NCI-H2171 (cell line): ENCODE measurements at places on chromosomes 16 and 17.

DNA sequence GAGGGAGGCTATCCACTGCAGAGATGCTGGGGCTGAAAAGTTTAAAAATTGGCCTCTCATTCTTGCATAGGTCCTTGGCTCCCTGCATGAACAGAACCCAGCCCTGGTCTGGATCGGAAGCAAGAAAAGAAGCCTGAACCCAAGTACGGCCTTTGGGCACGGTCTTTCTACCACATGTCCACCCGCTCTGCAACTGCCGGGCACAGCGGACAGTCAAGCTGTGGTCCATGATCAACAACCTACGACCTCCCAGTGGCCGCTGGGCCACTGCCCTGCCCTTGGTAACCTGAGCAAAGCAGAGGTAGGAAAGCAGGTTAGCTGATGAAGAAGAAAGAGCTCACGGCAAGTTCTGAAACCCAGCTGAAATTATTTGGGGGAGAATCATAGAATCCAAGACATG lies 3.6 kb downstream of the ABCC12 start:
- no peak for DNase-seq

GRCh38 chr17:17304521-17304985 lies 1.4 kb downstream of the NT5M start:
- DNase-seq: no peak

DNA sequence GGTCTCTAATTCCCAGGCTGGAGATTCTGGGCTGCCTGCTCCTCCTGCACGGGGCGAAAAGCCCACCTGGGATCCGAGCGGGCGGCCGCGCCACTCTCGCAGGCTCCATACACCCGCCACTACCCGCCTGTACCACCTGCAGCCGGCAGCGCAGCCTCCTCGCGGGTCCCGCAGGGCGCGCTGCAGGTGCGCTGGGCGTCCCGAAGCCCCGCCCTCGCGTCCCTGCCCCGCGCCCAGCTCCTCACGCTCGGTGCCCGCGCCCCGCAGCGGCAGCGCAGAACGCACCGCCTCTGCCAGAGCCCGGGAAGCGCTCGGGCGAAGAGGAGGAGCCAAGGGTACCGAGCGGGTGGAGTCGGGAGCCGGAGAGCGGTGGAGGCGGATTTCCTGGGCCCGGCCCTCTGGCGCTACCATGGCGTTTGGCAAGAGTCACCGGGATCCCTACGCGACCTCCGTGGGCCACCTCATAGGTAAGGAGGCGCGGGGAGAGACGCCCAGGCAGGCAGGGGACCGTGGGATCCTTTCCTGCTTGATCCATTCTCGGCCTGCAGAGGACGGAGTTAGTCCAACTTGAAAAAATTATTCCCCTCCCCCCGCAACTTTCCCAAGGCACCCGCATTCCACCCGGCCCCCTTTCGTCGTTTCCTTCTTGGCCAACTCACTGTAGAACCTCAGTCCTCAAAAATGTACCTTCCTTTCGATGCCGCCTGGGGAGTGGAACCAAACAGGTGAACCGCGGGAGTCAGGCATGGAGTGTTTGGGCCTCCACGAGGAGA lies at the start of gene TOM1L1:
Gene TOM1L1 (plus strand): TSS at position 396 of the 773 bp plus-strand sequence. CDS start 14 bp downstream, at position 410.
- DNase-seq: peak; percentile 91

- no peak for DNase-seq
These were observed 29.3 kb downstream of the DYNLRB2 start for GRCh38 chr16:80570106-80570478.

- DNase-seq: no peak
These were observed 2.4 kb downstream of the KCNJ12 start for GRCh38 chr17:21378553-21378952.

- no peak for DNase-seq
These were observed 3.0 kb upstream of the UBB start for GRCh38 chr17:16377941-16378341.

DNA sequence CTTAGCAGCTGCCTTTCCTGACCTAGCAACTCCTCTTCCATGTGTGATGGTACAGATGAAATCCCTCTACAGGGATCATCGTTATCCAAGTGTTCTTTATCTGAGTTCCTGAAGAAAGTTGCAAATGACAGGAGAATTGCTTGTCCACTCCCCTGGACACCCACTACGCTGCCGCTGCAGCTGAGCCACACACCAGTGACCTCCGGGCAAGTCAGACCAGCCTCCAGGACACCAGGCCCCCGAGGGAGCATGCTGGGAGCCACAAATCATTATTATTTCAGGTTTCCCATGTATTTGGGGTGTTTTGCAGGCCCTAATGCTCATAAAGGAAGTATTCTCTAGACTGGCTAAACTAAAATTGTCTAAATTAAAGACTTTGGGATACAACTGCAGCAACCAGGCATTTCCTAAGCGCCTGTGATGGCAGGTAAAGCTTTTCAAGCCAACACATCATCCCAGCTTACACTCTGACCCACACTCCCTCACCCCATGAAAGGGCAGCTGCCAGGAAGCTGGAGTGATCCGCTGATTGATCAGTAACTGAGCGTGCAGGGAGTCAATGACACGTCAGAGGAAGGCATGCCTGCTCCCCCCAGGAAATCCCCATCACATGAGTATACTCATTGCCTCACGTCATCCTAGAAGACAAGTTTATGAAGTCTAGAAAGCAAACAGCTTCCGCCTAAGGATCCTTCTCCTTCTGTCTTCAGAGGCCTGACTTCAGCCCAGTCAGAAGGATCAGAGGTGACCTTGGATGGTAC lies 14.4 kb downstream of the FA2H start:
- DNase-seq: no peak

DNA sequence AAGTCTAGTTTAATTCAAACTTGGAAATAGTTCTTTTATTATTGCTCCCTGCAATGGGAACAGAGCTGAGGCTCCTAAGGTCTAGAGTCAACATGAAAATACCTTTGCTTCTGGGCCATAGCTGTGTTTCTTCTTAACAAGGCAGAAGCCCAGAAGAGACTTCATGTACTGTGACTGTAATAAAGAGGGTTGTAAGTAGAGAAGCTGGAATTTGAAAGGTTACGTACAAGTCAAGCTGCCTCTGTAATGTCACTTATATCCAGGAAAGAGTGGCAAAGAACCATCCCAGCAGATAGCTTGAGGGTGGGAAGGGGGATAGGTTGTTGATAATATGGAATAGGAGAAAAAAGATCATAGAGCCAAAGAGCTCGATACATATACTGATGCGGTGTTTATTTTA lies 248.6 kb downstream of the WWOX start:
- DNase-seq: no peak

DNA sequence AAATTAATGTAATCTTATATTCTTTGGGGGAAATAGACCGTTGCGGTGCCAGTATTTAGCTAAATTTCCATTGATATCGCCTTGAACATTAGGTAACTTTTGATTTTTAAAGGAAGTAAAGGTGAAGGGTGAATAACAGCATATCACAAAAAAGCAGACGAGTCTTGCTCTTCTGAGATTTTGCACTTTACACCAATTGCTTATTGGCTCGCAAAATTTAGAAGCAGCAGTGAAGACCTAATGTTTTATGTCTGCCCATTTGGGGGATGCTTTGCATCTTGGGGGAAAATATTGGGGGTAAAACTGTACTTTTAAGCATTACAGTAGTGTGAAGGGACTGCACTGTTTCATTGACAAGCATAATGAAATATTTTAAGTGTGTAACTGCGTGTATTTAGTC lies 934 bp downstream of the MAP2K6 start:
- no peak for DNase-seq

DNA sequence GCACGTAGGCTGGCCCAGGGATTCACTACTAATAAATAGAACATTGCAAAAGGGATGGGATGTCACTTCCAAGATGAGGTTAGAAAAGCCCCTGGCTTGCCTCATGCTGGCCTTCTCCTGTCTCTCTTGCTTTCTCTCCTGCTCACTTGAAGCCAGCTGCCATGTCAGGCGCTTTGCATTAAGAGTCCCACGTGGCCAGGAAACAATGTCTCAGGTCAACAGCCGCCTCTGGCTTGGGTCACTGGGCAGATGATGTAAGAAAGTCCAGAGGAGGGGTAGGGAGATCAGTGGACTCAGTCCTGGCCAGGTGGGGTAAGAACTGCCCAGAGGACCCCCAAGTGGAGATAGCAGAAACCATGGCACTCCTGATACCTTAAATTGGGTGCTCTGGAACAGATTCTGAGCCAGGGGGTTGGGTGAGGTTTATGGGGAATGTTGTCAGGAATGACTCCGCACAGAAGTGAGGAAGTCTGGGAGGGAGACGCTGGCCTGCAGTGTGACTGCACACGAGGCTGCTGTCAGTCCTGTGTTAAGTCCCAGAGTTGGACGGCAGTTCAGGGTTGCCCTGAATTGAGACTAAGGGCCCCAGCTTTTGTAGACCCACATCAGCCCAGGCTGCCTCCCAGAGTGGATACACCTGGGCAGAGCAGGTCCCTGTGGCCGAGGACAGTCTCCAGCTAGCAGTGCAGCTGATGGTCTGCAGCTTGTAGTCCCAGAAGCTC lies 17.7 kb downstream of the C16orf82 start:
- no peak for DNase-seq

- no peak for DNase-seq
These were observed 152.9 kb upstream of the MYOCD start for GRCh38 chr17:12512694-12513355.

DNA sequence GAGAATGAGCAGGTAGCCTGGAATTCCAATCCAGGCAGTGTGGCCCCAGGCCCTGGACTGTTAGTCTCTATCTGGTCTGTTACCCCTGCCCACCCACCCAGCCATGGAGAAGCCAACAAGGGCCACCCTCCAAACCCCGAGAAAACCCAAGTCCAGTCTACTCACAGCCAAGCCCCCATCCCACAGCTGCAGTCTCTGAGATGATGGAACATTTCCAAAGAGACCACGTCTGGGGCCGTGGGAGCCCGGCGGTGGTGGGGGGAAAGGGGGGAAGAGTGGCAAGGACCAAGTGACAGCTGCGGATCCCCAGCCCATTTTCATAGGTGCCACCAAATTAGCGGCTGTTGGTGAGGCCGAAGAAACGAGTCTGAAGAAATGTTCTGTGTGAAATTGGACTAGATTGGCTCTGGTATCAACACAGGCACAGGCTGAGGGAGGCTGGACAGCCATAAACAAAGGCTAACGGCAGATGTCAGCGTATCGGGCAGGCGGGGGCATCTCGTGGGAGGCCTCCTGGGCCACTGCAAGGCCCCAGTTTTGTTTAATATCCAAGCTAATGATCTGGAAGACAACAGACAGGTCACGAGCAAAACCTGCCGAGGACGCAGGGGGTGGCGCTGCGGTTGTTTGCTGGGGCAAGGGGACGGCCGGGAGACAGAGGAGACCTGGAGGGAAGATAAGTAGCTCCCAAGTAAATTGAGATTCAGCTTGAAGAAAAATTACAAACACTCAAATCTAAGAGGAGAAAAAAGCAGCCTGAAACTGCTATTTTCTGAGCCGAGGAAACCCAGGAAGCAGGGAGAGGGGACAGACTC lies 53.4 kb downstream of the RBFOX3 start:
- no peak for DNase-seq

GRCh38 chr16:24041834-24042631 lies 206.2 kb downstream of the PRKCB start:
- peak; percentile 18 for DNase-seq

DNA sequence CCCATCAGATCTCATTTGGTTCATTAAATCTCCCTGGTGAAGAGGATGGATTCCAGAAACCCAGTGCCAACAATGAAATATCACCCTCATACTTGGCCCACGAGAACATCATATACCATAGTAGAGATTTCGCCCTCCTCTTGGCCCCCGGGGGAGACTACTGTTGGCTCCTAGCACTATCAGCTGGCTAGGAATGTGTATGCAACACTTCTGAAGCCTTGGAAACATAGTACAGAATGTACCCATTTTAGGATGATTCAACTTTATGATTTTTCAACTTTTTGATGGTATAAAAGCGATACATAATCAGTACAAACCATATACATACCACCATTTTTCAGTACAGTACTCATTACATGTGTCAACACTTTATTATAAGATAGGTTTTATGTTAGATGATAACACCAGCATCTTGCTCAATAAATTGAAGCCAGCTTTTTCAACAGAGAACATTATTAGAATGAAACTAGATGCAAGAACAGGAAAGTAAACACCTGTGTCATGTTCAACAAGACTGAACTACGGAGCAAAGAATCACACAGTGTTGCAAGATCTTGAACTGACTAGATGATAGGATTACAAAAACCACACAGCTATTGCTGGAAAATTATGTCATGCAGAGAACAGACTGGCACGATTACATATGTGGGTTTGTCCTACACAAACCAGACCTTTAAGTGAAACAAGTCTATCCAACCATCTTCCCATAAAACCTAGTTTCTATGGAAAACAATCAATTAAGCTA lies 17.2 kb downstream of the RSL1D1 start:
- DNase-seq: no peak

- no peak for DNase-seq
These were observed 14.9 kb downstream of the IGFBP4 start for GRCh38 chr17:40457964-40458791.

DNA sequence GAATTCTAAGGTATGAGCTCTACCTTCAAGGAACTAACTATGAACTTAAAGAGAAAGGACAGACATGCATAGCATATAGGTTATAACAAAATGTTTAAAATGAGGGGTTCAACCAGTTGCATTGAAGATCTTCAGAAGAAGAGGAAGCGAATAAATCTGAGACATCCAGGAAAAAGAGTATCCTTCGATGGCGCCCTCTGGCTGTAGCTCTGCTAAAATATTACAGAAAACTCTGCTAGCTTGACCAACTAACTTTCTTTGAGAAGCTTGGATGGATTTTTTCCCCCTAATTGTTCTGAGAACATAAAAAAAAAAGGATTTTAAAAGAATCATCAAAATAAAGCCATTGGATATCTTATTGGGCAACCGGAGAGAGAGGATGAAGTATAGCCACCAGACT lies 659.9 kb upstream of the SOX9 start:
- DNase-seq: no peak

DNA sequence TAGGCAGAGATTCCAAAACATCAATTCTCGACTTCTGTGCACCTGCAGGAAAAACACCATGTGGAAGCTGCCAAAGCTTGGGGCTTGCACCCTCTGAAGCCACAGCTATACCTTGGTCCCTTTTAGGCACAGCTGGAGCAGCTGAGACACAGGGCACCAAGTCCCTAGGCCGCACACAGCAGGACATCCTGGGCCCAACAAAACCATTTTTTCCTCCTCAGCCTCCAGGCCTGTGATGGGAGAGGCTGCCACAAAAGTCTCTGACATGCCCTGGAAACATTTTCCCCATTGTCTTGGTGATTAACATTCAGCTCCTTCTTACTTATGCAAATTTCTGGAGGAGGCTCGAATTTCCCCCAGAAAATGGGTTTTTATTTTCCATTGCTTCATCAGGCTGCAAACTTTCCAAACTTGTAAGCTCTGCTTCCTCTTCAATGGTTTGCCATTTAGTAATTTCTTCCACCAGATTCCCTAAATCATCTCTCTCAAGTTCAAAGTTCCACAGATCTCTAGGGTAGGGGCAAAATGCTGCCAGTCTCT lies 24.3 kb upstream of the COL1A1 start:
- no peak for DNase-seq

GRCh38 chr16:3193221-3194212 lies 5.5 kb downstream of the OR1F1 start:
- no peak for DNase-seq

- no peak for DNase-seq
These were observed 194.4 kb downstream of the SALL1 start for GRCh38 chr16:50956637-50957036.

GRCh38 chr16:27822996-27823395 lies 240.5 kb downstream of the GSG1L start:
- DNase-seq: no peak

GRCh38 chr17:29828676-29829284 lies 101.2 kb downstream of the SSH2 start:
- DNase-seq: no peak

- DNase-seq: no peak
These were observed 32.8 kb downstream of the TMEM238L start for GRCh38 chr17:10771148-10771547.
